GM23338 (cell line): ENCODE measurements at places on chromosomes 6 and 20.

DNA sequence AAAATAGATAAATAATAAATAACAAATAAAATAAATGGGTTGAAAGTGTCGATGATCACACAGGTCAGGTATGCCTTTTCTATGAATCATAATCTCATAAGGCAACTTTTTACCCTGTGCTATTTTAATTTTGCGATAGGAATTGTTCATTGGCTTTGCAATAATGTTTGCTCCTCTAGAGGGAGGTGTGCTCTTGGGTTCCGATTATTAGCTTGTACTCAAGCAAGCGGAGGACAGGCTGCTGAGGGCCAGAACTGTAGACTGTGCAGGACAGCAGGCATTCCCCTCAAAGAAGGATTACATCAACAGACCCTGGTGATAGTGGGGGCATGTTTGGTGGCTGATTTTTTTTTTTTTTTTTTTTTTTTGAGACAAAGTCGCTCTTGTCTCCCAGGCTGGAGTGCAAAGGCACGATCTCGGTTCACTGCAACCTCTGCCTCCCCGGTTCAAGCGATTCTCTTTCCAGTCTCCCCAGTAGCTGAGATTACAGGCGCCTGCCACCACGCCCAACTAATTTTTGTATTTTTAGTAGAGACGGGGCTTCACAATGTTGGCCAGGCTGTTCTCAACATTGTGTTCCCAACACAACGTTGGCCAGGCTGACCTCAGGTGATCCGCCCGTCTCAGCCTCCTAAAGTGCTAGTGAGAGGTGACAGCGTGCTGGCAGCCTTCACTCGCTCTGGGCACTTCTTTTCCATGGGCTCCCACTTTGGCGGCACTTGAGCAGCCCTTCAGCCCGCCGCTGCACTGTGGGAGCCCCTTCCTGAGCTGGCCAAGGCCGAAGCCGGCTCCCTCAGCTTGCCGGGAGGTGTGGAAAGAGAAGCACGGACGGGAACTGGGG is 35.6 kb downstream of the RIOK1 start:
- no peaks in the 10 kb centered on the region for H3K36me3 ChIP-seq
- peak; percentile 40 for DNase-seq
- no peak overlapping the region for H3K4me3 ChIP-seq

- H3K36me3 ChIP-seq = no peaks in the 10 kb centered on the region
- H3K27ac ChIP-seq = no peak overlapping the region
- no peaks in the 10 kb centered on the region for H3K27me3 ChIP-seq
- peaks cover 9% of the 10 kb centered on the region for H3K4me1 ChIP-seq
- no peak for DNase-seq
- H3K4me3 ChIP-seq = no peak overlapping the region
These were observed 2.1 kb upstream of the OSBPL2 start for GRCh38 chr20:62236200-62236599.

- no peak overlapping the region; the same call in 1 of the 2 replicates for H3K27ac ChIP-seq
- no peaks in the 10 kb centered on the region for H3K4me1 ChIP-seq
- H3K36me3 ChIP-seq = no peaks in the 10 kb centered on the region
- no peaks in the 10 kb centered on the region for H3K27me3 ChIP-seq
- DNase-seq = no peak
- H3K4me3 ChIP-seq = no peak overlapping the region
These were observed 316.2 kb downstream of the ADGRB3 start for GRCh38 chr6:68951270-68951669.

DNA sequence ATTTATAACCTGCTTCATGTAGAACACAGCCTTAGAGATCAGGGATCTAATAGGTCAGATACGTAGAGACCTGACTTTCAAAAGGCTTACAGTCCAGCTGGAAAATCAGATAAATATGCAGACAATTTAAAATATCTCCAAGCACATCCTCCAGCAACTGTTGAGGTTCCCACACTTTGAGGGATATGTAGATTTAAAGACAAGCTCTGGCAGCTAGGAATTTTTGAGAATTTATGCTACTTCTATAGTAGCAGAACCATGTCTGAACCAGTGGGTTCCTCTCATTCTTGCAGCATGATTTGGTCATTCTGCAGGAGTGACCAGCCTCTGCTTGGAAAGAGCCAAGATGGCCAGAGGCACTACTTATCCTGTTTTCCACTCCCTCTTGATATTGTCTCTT is 60.5 kb downstream of the CYB5R4 start:
- H3K4me3 ChIP-seq = no peak overlapping the region
- no peaks in the 10 kb centered on the region for H3K4me1 ChIP-seq
- H3K27me3 ChIP-seq = no peaks in the 10 kb centered on the region
- H3K27ac ChIP-seq = no peak overlapping the region
- H3K36me3 ChIP-seq = no peaks in the 10 kb centered on the region

DNA sequence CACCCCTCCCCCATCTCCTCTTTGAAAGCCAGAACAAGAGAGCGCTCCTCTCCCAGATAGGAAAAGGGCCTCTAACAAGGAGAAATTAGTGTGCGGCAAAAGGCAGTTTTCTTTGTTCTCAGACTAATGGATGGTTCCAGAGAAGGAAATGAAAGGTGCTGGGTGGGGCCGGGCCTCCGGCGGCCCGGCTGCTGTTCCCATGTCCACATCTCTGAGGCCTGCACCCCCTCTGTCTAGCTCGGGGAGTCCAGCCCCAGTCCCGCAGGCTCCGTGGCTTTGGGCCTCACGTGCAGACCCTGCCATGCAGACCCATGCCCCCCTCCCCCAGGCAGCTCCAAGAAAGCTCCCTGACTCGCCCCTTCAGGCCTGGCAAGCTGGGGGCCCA is 35.8 kb upstream of the MRGBP start:
- DNase-seq = no peak
- H3K4me1 ChIP-seq = no peaks in the 10 kb centered on the region
- no peak overlapping the region for H3K27ac ChIP-seq
- H3K36me3 ChIP-seq = no peaks in the 10 kb centered on the region
- H3K27me3 ChIP-seq = no peaks in the 10 kb centered on the region

- no peaks in the 10 kb centered on the region for H3K36me3 ChIP-seq
- no peak overlapping the region for H3K4me3 ChIP-seq
- H3K27me3 ChIP-seq = no peaks in the 10 kb centered on the region
- H3K27ac ChIP-seq = no peak overlapping the region
- peaks cover 3% of the 10 kb centered on the region; the same call in 1 of the 2 replicates for H3K4me1 ChIP-seq
These were observed 126.5 kb upstream of the HDGFL1 start for GRCh38 chr6:22442826-22443225.

- DNase-seq = no peak
- 0 out of 2 replicates have a peak overlapping the region, but pooled peaks have one; percentile 63 for H3K27ac ChIP-seq
- no peaks in the 10 kb centered on the region for H3K4me1 ChIP-seq
- H3K36me3 ChIP-seq = peaks cover 21% of the 10 kb centered on the region
These were observed 60.6 kb downstream of the IGF2R start for GRCh38 chr6:160029525-160029924.

DNA sequence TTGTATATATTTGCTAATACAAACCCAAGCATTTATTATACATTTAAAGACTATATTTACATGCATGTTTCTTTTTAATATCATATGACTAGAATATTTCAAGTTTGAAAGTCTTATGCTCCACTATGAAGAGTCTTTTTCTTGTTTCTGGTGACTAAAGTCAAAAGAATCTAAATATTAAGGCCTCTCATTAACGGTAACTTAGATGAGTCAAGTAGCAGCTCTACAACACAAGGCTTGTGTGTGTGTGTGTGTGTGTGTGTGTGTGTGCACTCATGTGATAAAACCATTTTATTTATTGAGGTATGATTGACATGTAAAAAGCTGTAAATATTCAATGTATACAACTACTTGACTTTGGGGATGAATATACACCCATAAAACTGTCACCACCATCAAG is 275.6 kb downstream of the TFAP2B start:
- H3K4me3 ChIP-seq = no peak overlapping the region
- no peaks in the 10 kb centered on the region for H3K4me1 ChIP-seq
- H3K27ac ChIP-seq = no peak overlapping the region
- H3K27me3 ChIP-seq = no peaks in the 10 kb centered on the region

- H3K27me3 ChIP-seq = no peaks in the 10 kb centered on the region
- no peak overlapping the region for H3K4me3 ChIP-seq
- no peak overlapping the region for H3K27ac ChIP-seq
- H3K4me1 ChIP-seq = peaks cover 9% of the 10 kb centered on the region; the same call in 1 of the 2 replicates
- no peaks in the 10 kb centered on the region for H3K36me3 ChIP-seq
These were observed 17.4 kb upstream of the NCOA3 start for GRCh38 chr20:47484303-47484702.

- no peaks in the 10 kb centered on the region for H3K36me3 ChIP-seq
- H3K4me1 ChIP-seq = peaks cover 4% of the 10 kb centered on the region; the same call in 1 of the 2 replicates
- peaks cover 21% of the 10 kb centered on the region for H3K27me3 ChIP-seq
- H3K27ac ChIP-seq = no peak overlapping the region
- H3K4me3 ChIP-seq = no peak overlapping the region
These were observed 11.2 kb downstream of the TP53INP2 start for GRCh38 chr20:34715384-34715783.

DNA sequence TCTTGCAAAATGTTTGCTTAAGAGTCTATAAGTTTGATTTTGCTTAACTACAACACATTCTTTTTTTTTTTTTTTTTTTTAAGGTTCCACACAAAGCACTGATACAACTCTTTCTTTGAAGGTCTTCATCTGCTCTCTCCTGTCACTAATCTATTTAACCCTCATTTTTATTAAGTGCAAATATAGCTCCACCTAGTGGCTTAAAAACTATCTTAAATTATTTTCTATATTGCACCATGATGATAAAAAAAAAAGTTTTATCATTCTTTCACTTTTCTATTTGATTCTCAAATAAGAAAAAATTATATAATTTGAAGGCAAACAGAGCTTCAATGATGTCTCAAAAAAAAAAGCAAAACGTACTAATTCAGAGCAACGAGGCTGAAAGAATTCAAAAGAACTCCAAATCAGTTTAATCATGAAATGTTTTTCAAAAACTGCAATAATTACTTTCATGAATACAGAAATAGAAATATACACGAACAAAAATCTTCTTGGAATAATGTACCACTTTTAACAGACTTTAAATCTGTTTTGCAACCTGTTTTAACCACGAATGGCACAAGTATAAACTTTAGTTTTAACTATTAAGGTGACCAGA is 12.8 kb downstream of the ESF1 start:
- no peaks in the 10 kb centered on the region for H3K4me1 ChIP-seq
- H3K4me3 ChIP-seq = no peak overlapping the region
- peaks cover 75% of the 10 kb centered on the region for H3K36me3 ChIP-seq
- H3K27ac ChIP-seq = no peak overlapping the region
- no peaks in the 10 kb centered on the region for H3K27me3 ChIP-seq

GRCh38 chr20:44532259-44532980 is 10.6 kb upstream of the SERINC3 start:
- H3K27ac ChIP-seq = no peak overlapping the region
- H3K4me1 ChIP-seq = peaks cover 11% of the 10 kb centered on the region; the same call in 1 of the 2 replicates
- H3K36me3 ChIP-seq = no peaks in the 10 kb centered on the region
- H3K27me3 ChIP-seq = 0 out of 2 replicates have a peak, but pooled peaks cover 4% of the 10 kb centered on the region
- no peak for DNase-seq

DNA sequence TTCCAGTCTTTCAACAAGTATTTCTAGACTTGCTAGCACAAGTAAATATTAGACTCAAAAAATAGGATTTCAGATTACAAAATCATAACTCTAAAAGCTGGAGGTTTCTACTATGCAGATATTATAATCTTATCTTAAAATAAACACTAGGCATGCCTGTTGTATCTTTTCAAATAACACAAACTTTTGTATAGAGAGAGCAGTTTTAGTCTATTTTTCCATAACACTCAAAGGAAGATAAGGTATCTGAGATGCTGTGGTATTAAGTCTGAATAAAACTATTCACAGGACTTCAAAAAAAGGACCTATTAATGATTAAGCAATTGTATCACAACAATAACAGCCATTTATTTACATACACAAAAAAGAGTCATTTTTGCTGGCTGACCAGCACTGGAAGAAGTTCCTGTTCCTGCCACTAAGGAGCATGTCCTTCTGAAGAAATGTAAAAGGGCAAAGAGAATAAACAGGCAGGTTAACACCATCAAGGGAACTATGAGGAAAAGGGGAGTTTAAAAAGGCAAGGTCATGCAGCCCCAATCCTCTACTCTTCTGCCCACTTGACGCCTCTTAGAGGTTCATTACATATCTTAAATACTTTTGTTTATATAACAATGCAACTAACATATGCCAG is 39.4 kb downstream of the REPS1 start:
- peaks cover 6% of the 10 kb centered on the region; the same call in 1 of the 2 replicates for H3K36me3 ChIP-seq
- H3K27me3 ChIP-seq = no peaks in the 10 kb centered on the region
- H3K4me1 ChIP-seq = peaks cover 22% of the 10 kb centered on the region

GRCh38 chr20:19260412-19261090 is 48.1 kb downstream of the SLC24A3 start:
- DNase-seq = no peak
- H3K27ac ChIP-seq = no peak overlapping the region

- no peak overlapping the region for H3K27ac ChIP-seq
- H3K4me3 ChIP-seq = no peak overlapping the region
- H3K36me3 ChIP-seq = no peaks in the 10 kb centered on the region
- H3K27me3 ChIP-seq = no peaks in the 10 kb centered on the region
These were observed 103.8 kb upstream of the ARMC2 start for GRCh38 chr6:108744244-108744972.

- peak overlapping the region; percentile 78 for H3K4me3 ChIP-seq
- no peak for DNase-seq
- H3K36me3 ChIP-seq = peaks cover 4% of the 10 kb centered on the region
- no peaks in the 10 kb centered on the region for H3K27me3 ChIP-seq
These were observed 1.1 kb upstream of the NECAB3 start for GRCh38 chr20:33675136-33675959.

DNA sequence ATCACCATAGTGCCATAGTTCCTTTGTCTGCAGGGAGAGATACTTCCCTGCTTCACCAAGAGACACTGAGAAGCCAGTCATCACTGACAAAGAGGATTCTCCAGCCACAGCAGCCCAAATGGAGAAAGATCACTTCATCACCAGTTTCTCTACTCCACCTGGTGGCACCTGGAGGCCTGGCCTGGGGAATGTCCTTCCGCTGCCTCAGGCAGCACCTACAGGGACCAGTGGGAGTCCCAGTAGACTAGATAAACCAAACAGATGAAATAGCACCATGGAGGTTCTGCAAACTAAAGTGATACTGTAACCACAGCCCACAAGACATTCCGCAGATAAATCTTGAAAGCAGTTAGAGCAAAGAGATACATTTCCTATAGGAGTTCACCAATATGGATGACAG is 266.5 kb downstream of the C6orf118 start:
- no peaks in the 10 kb centered on the region for H3K4me1 ChIP-seq
- H3K27ac ChIP-seq = no peak overlapping the region
- no peak overlapping the region for H3K4me3 ChIP-seq
- DNase-seq = peak; percentile 35

- peaks cover 52% of the 10 kb centered on the region for H3K4me1 ChIP-seq
- no peaks in the 10 kb centered on the region for H3K36me3 ChIP-seq
- no peak overlapping the region for H3K4me3 ChIP-seq
- no peaks in the 10 kb centered on the region for H3K27me3 ChIP-seq
- no peak for DNase-seq
These were observed 531.9 kb downstream of the QKI start for GRCh38 chr6:163946437-163946836.

GRCh38 chr6:165060720-165061119 is 248.7 kb downstream of the C6orf118 start:
- no peak overlapping the region for H3K4me3 ChIP-seq
- no peaks in the 10 kb centered on the region; the same call in 1 of the 2 replicates for H3K4me1 ChIP-seq
- no peak for DNase-seq
- no peak overlapping the region for H3K27ac ChIP-seq
- H3K36me3 ChIP-seq = no peaks in the 10 kb centered on the region

DNA sequence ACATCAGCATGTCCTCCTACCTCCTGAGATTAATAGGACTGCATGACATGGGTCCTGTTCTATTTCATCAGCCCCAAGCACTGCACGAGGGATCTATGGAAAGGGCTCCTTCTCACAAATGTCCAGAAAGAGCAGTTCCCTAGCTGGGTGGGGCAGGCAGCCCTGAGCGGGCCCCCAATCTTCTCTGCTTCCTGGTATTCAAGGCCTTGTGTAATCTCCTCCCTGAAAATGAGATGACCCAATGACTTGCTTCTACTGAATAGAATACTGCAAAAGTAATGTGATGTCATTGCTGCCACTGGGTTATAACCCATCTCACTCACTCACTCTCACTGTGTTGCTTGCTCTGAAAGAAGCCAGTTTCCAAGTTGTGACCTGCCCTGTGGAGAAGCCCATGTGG is 126.4 kb downstream of the OPRM1 start:
- DNase-seq = no peak
- no peaks in the 10 kb centered on the region for H3K36me3 ChIP-seq
- no peak overlapping the region for H3K4me3 ChIP-seq
- no peaks in the 10 kb centered on the region for H3K27me3 ChIP-seq
- H3K4me1 ChIP-seq = no peaks in the 10 kb centered on the region
